A549 treated with AZD2906 at 1 μM for 4 hours (cell line): ENCODE measurements at places on chromosomes 3 and 15. TPM values are rescaled to one million over a fixed set of nuclear protein-coding genes. Genes with fewer than 3 reads are reported as not detected.

WNT5A gene
- 0.59 to 1.3 TPM (median 0.95 TPM) in 5 replicates for total RNA-seq

INSYN1 gene
- total RNA-seq: 1.9 to 3.2 TPM (median 2.4 TPM) in 5 replicates

LRRIQ4 gene
- total RNA-seq: not detected in 5 replicates

GADL1 gene
- not detected in 5 replicates for total RNA-seq

KPNA4 gene
- 27.7 to 32.6 TPM (median 30.2 TPM) in 5 replicates for total RNA-seq

ITIH1 gene
- not detected in 5 replicates for total RNA-seq

SCAANT1 gene
- total RNA-seq: not detected in 5 replicates
